Bronchial epithelial cell (primary cell): ENCODE measurements at places on chromosomes 5 and 9.

GRCh38 chr5:7348168-7348854, 47.6 kb upstream of the ADCY2 start:
- no peak for DNase-seq

- DNase-seq, result peak; percentile 4
These were observed 171.5 kb downstream of the SSBP2 start for GRCh38 chr5:81579262-81579924.

GRCh38 chr5:153654504-153655200, 164.2 kb downstream of the GRIA1 start:
- DNase-seq, result peak; percentile 29

GRCh38 chr5:140630292-140631035, 2.5 kb downstream of the CD14 start:
- DNase-seq, result peak; percentile 35

DNA sequence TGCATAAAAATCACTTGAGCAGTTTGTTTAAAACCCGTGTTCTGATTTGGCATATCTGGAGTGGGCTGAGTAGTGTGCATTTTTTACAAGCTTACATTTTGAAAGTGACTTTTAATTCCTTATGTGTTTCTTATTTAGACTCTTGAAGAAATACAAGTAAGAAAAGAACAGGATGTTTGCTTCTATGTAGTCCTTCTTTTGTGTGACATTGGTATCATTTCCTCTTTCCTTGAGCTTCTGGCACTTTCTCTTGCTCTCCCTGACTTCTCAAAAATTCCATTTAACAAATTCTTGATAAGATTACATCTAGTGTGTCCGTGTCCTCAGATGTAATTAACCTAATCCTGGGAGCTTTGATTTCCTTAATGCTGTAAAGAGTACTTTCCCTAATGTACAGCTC, 12.5 kb downstream of the GARNL3 start:
- DNase-seq, result no peak

DNA sequence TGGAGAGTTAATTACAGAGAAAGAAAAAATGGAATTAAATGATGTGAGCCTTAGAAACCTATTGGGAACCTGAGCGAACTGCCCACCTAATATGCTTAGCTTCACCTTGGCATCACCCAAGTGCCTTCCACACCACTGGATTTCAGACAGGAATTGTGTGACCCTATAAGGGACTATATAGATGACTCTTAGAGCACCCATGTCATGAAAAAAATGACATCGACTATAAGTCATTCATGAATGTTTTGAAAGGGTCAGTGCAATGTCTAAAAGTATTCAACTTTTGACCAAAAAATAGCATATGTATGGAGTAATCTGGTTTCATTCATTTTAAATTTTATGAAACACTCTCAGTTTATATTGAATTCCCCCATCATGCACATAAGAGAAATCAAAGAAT, 81.6 kb upstream of the PRRC1 start:
- DNase-seq, result no peak

DNA sequence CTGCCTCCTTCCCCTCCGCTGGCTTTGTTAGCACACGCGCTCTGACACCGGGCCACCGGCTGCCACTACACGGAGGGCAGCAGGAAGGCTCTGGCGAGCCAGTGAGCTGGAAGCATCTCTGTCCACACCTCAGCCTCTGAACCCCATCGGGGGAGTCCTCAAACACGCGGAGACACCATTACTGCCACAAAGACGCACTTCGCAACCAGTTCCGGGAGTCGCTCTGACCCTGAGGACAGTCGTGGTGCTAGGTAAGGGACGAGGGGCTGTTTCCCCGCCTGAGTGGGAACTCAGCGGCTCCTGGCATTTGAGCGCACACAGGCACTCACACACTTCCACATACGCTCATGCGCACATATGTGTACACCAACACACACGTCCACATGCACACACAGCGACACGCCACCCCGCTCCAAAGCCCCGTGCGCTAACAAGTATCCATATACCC, 160.0 kb downstream of the C9orf152 start:
- DNase-seq, result no peak

DNA sequence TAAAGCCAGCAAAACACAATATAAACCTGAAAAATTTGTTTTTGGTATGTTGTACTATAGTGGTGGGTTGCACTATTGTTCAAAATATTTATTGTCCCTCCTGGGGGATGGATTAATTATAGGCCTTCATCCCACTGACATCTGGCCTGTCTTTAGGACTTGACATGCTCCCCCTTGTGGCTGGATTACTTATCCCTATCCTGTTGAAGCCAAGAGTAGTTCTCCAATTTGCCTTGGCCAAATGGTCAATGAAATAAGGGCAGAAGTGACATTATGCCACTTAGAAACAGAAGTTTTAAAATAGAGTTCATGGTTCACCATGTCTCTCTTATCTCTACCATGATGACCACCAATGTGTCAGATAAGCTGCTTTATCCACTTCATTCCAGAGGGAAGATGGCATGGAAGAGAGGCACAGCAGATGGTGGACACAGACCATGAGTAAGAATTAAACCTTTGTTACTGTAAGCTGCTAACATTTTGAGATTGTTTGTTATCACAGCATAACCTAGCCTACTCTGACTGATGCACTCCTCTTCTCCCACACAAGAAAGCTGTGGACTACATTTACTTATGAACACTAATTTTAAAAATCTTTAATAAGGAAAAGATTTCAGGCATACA, 29.2 kb upstream of the ARHGEF28 start:
- peak; percentile 54 for DNase-seq

DNA sequence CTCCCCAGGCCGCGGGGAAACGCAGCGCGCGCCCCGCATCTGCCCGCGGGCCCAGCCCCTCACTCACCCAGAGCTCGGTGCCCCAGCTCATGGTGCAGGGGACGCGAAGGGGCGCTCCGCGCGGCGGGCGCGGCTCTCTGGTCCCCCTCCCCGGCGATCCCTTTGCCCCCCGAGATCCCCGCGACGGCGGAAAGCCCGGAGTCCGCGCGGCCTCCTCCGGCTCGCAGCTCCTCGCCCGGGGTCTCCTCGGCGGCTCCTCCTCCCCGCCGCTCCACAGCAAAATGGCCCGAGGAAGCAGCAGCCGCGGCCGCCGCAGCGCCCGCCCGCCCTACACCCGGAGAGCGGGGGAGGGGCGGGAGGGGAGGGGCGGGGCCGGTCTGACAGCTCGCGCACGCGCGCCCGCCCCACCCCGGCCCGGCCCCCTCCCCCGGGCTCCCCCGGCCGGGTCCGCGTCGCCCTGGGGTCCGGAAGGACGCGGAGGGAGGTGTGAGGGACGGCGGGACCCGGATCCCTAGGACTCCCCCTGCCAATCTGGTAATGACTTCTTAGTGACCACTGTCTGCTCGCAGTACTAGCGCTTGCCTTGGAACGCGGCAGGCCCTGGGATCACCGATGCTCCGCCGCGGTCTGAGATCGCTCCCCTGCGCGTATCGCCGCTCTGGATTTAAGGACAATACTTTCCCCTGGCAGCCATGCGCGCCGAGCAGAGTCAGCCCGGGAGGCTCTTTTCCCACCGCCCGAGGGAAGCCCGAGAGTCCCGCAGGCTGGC, at the start of gene FNBP1:
Gene FNBP1 (minus strand): TSS at position 305 of the 769 bp plus-strand sequence. CDS start 214 bp downstream, at position 91.
- peak; percentile 39 for DNase-seq

- no peak for DNase-seq
These were observed 82.3 kb downstream of the MSX2 start for GRCh38 chr5:174806729-174807128.

DNA sequence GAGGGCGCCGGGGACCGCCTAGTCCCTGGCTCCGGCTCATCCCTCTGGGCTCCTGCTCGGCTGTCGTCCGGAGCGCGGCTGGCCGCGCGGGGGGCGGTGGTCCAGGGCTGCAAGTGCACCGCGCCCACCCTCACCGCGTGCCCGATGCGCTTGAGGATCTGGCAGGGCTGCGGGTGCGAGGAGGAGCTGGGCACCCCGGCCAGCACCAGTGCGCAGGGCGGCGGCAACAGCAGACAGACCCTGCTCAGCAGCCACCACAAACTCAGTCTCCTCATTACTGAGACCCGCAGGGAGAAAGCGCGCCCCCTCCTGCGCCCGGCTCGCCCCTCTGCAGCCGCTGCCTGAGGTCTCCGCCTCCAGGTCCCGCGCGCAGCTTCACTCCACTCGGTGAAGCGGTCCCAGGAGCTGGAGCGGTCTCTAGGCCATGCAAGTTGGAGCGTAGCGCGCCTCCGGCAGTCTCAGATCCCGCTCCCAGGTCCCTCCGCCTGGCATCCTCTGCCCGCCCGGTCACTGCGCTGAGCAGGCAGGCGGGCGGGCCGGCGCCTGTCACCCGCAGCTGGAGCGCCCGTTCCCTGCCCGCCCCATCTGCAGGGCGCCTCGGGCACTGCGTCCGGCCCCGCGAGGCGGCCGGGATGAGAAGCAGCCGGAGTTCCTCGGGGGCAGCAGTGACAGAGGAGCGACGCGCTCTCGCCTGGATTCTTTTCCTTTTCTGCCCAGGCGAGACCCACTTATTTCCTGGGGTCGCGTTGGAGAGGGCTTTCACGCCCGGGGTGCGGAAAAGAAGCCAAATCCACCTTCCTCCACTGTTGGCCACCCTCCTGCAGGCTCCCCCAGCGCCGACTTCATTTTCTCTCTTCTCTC, 512 bp downstream of the GRIN3A start:
- DNase-seq, result no peak

GRCh38 chr5:114412510-114413171, 50.8 kb downstream of the KCNN2 start:
- peak; percentile 86 for DNase-seq

- no peak for DNase-seq
These were observed 191.5 kb downstream of the ERCC6L2 start for GRCh38 chr9:96067004-96067403.

DNA sequence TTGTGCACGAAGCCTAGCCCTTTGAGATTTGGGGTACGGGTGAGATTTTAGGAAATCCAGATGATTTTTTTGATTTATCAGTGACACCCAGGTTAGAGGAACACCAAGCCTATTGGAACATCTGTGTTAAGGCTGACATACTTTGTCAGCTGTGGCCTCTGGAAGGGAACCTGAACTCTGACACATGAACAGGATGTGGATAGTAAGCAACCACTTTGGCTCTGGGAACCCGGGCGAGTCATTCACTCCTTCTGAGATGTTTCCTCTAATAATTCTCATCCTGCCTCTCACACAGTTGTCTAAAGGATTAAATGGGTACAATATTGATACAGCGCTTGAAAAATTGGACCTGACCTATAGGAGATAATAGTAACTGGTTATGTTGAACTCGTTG, 67.8 kb downstream of the FGF1 start:
- peak; percentile 66 for DNase-seq

- DNase-seq, result no peak
These were observed 68.2 kb downstream of the DOCK2 start for GRCh38 chr5:169705322-169705721.
